Spinal cord (tissue), 10 donors: ENCODE measurements at places on chromosomes 11 and 22. TPM values are rescaled to one million over a fixed set of nuclear protein-coding genes. Genes with fewer than 3 reads are reported as not detected.

- DNase-seq, result no peak
Measured at GRCh38 chr11:67687986-67688385, 13.6 kb upstream of the ALDH3B2 start.

DNA sequence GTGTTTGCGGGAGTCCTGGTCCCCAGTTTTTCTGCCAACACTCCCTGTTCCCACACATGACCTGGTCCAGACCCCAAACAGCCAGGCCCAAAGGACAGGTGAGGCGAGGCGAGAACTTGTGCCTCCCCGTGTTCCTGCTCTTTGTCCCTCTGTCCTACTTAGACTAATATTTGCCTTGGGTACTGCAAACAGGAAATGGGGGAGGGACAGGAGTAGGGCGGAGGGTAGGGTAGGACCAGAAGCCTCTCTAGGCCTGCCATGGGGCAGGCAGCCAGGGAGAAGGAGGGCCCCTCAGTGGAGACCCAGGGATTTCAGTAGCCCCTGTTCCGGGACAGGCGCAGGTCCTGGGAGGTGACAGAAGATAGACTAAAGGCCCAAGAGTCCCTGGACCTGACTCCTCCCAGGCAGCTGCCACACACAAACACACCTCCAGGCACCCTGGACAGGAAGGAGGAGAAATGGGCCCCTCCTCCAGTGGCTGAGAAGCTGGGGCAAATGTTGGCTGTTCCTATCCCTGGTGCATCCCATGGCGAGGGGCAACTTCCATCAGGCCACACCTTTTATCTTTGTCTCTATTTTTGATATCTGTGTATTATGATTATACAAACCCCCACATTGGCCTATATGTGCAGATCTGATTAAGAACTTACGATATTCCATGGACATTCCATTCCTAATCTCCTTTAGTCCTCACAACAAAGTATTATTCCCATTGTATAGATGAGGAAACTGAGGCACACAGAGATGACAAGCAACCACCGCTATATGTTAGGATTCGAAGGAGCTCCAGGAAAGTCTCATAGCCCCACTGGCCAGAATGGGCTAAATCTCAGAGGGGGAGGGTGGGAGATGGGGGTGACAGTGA, 626 bp upstream of the F2 start:
- DNase-seq, result no peak

DNA sequence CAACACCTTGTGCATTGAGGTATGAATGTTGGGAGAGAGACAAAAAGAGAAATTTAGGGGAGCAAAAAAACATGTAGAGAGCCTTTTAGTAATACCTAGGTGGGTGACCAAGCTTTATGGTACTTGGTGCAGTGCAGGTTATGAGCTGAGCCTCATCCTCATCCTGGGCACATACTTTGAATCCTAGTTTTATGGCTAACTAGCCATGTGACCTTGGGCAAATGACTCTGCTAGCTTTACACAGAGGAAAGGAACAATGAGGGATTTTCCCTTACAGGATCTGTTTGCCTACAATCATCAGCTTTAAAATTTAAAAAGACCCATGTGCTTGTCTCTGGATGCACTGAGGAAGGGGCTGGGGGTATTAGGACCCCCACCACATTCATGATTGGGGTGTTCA, 187.8 kb upstream of the ISX start:
- DNase-seq, result no peak

DNA sequence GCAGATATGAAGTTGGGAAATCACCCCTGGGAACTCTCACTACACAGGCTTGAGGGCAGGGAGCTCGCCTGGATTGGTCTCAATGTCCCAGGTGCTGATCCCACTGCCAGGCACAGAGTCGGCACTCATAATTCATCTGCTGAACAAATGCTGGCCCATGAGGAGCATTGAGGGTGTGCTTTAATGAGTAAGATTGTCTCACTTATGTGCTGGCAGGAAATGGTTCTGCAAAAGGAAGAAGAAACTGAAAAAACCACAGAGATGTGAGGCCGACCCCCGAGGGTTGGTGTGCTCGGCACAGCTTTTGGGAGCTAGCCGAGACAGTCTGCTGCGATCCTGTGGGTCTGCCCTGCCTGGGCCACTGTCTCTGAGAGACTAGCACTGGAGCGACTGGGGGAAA, 9.4 kb downstream of the PLAAT2 start:
- DNase-seq, result no peak

DNA sequence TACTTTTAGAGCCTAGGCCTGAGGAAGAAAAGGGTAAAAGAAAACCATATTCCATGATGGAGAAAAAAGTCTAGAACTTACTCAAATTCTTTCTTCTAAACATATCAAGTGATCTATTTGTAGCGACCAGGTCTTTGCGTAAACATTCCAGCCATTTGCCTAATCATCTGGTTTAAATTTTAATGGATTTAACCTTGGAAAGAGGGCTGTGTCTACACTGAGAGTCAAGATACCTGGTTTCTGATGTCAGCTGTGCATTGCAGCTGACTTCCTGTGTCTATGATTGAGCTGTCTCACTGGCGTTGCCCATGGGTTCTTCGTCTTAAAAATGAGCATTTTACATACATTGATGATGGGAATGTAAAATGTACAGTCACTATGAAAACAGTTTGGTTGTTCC, 10.0 kb upstream of the TMEM123 start:
- no peak for DNase-seq

The SSH3 gene
- 7.1 TPM for total RNA-seq

- no peak for DNase-seq
Measured at GRCh38 chr11:94558932-94559331, 8.2 kb upstream of the PIWIL4 start.

GRCh38 chr11:114438303-114438702, 964 bp upstream of the REXO2 start:
- no peak for DNase-seq

DNA sequence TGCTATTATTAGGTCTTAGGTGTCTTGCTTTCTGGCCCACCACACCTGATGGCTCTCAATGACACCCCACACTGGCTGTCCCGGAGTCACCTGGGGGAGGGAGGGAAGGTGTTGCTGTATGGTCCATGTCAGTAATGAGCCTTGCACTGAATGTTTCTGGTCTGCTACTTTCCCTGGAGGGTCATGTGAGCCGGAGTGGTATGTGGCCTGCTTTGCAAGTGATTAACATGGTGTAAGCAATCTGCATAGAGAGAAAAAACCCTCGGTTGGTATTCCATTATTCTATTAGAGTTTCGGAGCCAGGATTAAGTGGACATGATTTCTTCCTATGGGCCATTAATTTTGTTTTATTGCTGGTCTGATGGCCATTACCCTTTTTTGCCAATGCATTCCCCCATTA, 63.9 kb downstream of the PKNOX2 start:
- no peak for DNase-seq

DNA sequence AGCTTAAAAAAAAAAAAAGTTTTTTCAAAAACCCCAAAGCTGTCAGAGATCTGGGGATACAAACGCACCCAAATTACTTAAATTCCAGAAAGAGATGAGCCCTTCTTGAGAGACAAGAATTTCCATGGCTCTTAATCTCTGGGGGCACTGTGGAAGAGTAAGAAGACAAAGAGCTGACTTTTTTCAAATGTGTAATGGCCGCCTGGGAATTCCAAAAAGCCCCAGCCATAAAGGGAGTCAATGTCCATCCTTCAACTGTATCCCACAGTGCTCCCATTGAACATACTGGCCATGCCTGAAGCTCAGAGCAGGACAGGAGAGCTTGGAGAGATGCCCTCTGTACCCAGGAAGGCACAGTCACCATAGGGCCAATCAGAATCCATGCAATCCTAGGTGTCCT, 37.4 kb upstream of the ASPHD2 start:
- no peak for DNase-seq

- peak; percentile 96 for DNase-seq
Measured at GRCh38 chr11:65329944-65330403, 3.7 kb upstream of the DPF2 start.

The OR51E2 gene
- total RNA-seq, result 0.40 TPM

DNA sequence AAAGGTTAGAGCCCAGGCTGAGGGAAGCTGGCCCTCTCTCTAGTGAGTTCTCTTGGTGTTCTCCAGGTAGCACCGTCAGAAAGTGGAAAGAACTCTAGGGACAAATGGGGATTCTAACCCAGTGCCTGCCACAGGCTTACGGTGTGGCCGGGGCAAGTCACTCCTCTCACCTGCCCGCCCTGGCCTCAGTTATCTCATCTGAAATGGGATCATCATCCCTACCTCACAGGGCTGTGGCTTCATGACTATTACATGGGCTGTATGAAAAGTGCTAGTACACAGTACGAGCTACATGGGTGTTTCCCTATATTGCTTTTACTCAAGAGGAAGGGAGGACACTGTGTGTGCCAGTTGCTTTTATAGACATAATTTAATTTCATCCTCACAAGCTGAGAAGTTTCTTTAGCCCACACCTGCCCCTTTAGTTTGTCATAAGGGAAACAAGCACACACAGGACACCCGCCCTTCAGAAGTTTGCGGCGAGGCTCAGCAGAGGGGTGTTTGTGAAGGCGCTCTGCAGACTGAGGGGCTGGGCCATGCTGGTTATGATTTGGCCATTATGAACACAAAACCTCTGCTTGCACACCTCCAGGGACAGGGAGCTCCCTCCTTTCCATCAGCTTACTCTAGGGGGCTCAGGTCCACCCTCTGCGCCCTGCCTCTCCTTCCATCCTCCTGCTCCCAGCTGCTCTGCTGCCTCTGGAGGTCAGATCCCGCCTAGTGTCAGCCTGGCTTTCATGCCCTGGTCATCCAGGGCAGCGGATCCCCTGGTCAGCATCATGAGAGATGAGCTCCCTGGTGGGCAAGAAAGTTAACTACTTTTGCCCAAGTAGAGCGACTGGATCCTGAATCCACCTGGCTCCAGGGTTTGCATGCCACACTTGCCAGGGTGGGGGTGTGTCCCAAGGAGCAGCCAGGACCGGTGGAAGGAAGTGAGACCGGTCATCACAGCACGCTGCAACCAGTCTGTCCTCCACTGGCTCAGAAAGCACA, 1.2 kb downstream of the KLHL35 start:
- DNase-seq, result peak; percentile 48

The PKNOX2 gene
- total RNA-seq, result 14.2 TPM

DNA sequence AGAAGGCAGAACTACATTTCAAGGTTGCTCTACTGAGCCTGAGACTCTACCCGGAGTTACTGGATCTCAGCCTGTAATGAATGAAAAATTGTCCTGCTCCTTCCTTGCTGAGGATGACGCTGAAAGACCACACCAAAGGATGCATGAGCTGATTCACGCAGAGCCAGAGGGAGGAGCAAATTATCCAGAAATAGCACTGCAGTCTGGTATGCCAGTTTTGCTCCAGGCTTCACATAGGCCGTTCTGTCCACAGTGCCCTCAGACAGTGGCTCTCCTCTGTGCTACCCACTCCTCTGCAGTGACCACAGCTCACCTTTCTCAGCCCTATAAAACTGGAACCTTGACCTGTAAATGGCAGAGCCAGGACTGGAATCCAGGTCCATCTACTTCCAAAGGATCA, 79.3 kb upstream of the GALNT18 start:
- DNase-seq, result no peak

The ROBO4 gene
- 14.3 TPM for total RNA-seq

DNA sequence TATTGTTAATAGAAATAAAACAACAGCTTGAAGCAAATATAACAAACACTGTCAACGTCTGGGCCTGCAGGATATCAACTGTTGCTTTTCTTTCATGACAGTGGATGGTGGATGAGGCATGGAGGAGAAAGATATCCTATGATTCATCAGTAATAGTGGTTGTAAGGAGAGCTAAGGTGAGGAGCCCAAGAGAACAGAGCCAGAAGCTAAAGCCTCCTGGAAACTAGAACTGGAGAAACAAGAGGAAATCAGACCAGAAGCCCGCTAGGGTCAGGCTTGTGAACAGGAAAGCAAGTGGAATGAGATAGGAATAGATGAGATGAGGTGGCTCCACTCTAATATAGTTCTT, 37.7 kb upstream of the MMP12 start:
- no peak for DNase-seq

The MFRP gene
- not detected for total RNA-seq

DNA sequence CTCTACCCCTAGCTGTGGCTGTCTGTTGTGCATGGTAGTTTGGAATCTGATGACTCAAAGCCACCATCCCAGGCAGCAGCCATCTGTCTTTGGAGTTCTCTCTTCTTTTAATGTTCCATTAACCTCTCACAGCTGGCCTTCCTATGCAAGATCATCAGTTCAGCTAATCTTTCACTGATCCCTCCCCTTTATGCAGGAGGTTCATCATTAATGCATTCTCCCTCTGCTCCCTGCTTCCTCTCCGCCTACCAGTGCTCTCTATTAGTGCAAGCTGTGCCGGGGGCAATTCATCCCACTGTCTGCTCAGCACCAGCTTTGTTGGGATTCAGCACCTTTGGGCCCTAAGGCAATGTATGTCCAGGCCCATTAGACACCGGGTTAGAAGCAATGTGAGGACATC, 413.0 kb upstream of the LRRC4C start:
- DNase-seq, result peak; percentile 36

The CARD18 gene
- total RNA-seq, result not detected

DNA sequence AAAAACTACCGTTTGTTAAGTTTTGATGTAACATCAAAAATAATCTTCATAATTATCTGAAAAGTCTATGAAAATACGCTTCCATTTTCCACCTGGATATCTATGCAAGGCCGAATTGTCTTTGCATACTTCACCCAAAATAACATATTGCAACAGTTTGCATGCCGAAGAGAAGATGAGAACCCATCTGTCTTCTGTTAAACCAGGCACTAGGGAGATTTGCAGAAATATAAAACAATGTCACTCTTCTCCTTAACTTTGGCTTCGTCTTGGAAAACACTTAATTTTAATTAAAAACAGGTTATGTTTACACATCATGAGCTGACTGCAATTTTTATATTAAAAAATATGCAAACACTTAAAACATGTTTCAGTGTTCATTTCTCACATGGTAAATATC, 1325.8 kb downstream of the TBC1D22A start:
- no peak for DNase-seq

GRCh38 chr11:5701055-5701577, 11.5 kb downstream of the TRIM22 start:
- no peak for DNase-seq

GRCh38 chr11:88354912-88355311, 17.4 kb upstream of the CTSC start:
- no peak for DNase-seq

GRCh38 chr11:96337541-96338431, 5.2 kb downstream of the MAML2 start:
- no peak for DNase-seq

DNA sequence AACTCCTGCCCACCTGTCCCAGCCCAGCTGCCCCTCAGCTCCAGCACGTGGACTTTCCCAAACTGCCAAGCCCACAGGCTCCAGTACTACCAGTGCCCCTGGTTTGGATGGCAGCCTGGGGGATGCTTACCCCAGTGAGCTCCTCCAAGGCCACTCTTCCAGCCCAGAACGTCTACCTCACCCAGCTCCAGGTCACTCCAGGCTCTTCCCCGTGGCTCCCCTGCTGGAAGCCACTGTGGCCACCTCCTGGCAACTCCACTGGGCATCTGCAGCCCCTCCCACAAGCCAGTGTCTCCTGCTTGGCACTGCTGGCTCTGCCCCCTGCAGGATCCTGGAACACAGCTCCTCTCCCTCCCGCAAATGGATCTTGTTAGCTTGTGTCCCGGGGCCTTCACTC, 29.3 kb downstream of the LMO1 start:
- no peak for DNase-seq

The TNNT3 gene
- total RNA-seq, result 4.0 TPM

The MS4A6E gene
- total RNA-seq, result not detected

GRCh38 chr11:123430721-123431497, 840 bp downstream of the GRAMD1B start:
- no peak for DNase-seq

The PAX6 gene
- 9.4 TPM for total RNA-seq

GRCh38 chr11:94581926-94582325, 14.8 kb downstream of the PIWIL4 start:
- no peak for DNase-seq
